ENCODE measurements at places on chromosomes 16 and 17.

DNA sequence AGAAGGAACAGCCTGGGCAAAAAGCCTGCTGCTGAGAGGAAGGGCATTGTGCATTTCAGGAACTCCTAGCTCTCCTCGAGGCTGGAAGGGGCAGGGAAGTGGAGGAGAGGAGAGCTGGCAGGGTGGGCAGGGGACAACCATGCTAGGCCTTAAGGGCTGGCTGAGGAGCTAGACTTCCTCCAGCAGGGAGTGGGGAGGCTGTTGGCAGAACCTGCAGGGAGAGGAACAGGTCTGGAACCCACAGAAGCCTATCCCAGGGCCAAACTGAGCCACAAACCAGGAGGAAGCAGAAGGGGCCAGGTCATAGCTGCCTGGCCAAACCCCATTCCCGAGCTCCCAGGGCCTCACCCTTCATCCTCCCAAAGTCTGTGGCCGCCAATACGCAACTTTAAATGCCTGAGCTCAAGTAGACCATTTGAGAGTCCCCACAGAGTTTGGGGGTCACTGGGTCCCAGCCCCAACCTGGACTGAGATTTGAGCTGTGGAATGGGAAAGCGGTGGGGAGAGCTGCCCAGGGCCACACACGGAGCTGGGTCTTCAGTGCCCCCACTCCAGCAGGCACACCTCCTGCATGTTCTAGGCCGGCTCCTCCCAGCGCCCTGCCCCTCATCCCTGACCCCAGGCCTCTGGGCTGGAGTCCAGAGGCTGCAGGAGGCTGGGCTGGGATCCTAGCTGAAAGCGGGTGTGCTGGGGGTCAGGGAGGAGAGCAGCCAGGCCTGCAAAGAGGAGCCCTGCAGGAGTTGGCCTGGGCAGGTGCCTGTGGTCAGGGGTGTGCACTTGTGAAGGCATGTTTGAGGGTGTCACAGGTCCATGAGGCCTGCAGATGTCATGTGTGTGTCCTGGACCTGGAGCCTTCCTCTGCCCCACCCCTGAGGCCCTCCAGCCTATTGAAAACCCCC is 4.5 kb downstream of the CDH5 start:
- peak overlapping the region; percentile 76 for H3K27ac ChIP-seq
- no peaks in the 10 kb centered on the region for H3K36me3 ChIP-seq
- DNase-seq, result no peak
- no peak overlapping the region for H3K4me3 ChIP-seq

DNA sequence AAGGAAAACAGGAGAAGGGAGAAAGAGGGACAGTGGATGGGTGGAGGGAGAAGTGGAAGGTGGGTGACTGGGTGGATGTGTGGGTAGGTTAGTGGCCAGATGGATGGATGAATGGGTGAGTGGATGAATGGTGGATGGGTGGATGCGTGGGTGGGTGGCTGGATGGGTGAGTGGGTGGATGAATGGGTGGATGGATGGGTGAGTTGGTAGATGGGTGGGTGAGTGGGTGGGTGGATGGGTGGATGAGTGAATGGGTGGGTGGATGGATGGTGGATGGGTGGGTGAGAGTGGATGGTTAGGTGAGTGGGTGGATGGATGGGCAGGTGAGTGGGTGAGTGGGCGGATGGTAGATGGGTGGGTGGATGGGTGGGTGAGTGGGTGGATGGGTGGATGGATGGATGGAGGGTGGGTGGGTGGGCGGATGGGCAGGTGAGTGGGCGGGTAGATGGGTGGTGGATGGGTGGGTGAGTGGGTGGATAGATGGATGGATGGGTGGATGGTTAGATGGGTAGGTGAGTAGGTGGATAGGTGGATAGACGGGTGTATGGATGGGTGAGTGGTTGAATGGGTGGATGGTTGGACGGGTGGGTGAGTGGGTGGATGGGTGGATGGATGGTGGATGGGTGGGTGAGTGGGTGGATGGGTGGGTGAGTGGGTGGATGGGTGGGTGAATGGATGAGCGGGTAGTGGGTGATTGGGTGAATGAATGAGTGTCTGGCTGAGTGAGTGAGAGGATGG is 702 bp upstream of the MARVELD3 start:
- DNase-seq, result no peak
- no peaks in the 10 kb centered on the region for H3K4me1 ChIP-seq
- H3K4me3 ChIP-seq, result no peak overlapping the region
- H3K27me3 ChIP-seq, result peaks cover 15% of the 10 kb centered on the region

- no peak for DNase-seq
- peaks cover 94% of the 10 kb centered on the region for H3K4me1 ChIP-seq
- H3K27ac ChIP-seq, result peak overlapping the region; percentile 98
- H3K36me3 ChIP-seq, result peaks cover 25% of the 10 kb centered on the region
Measured at GRCh38 chr17:40346765-40347158, 17.8 kb downstream of the GJD3 start.

DNA sequence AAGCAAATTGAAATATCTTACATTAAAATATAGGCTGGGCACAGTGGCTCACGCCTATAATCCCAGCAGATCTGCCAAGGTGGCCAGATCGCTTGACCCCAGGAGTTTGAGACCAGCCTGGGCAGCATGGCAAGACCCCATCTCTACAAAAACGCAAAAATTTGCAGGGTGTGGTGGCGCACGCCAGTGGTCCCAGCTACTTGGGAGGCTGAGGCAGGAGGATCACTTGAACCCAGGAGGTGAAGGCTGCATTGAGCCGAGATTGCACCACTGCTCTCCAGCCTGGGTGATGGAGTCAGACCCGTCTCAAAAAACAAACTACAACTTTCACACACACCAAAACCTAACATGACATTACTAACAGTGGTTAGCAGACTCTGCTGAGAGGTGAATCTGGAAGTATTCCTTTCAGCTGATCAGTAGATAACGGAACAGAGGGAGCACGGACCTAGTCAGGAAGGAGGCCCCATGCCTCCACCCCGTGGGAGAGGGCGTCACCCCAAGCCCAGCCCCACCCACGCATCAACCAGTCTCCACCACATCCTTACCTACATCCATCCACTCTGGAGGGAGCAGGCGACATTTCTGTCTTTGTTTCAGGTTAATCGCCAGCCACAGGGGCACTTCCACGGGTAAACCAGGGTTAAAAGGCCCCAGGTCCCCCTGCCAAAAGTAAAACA is 1.7 kb downstream of the GINS2 start:
- no peak overlapping the region for H3K27ac ChIP-seq
- H3K4me3 ChIP-seq, result no peak overlapping the region
- H3K27me3 ChIP-seq, result no peaks in the 10 kb centered on the region
- no peak for DNase-seq
- no peaks in the 10 kb centered on the region for H3K36me3 ChIP-seq
- H3K4me1 ChIP-seq, result no peaks in the 10 kb centered on the region

- no peak overlapping the region for H3K27ac ChIP-seq
- DNase-seq, result no peak
Measured at GRCh38 chr17:1697681-1698080, 12.5 kb downstream of the TLCD2 start.

- peak overlapping the region; percentile 31 for H3K27ac ChIP-seq
- H3K36me3 ChIP-seq, result no peaks in the 10 kb centered on the region
- no peak overlapping the region for H3K4me3 ChIP-seq
- no peak for DNase-seq
Measured at GRCh38 chr17:40560592-40561293, 4.5 kb downstream of the CCR7 start.

DNA sequence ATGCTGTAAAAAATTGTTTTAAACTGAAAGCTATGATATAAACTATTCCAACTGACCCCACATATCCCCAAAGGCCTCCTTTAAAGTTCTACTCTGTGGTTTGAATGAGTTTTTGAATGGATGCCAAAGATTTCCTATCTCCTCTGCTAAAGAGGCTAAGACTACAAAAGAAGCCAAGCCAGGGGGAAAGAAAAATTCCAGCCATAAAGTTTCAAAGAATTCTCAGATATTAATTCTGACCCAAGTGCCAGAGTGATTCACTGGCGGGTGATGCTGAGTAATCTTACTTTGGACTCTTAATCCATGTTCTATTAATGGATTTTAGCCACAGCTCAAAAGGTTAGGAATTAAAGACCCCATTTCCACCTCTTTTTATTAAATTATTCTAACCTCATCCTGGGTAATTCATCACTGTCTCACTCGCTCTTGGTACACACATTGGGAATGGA is 60.7 kb downstream of the HS3ST3A1 start:
- no peaks in the 10 kb centered on the region for H3K36me3 ChIP-seq
- no peak overlapping the region for H3K27ac ChIP-seq
- no peak for DNase-seq

- no peaks in the 10 kb centered on the region for H3K27me3 ChIP-seq
- DNase-seq, result no peak
- no peak overlapping the region for H3K4me3 ChIP-seq
- peaks cover 50% of the 10 kb centered on the region for H3K4me1 ChIP-seq
- no peaks in the 10 kb centered on the region for H3K36me3 ChIP-seq
- no peak overlapping the region for H3K27ac ChIP-seq
Measured at GRCh38 chr17:15454346-15454745, 13.1 kb downstream of the CDRT4 start.

GRCh38 chr16:85334718-85335583 is 222.7 kb upstream of the CIBAR2 start:
- no peaks in the 10 kb centered on the region for H3K36me3 ChIP-seq
- no peaks in the 10 kb centered on the region for H3K27me3 ChIP-seq
- H3K4me3 ChIP-seq, result peak overlapping the region; percentile 21

GRCh38 chr17:77366206-77366557 is 225.4 kb downstream of the SEC14L1 start:
- no peaks in the 10 kb centered on the region for H3K27me3 ChIP-seq
- H3K36me3 ChIP-seq, result no peaks in the 10 kb centered on the region
- DNase-seq, result no peak
- H3K4me1 ChIP-seq, result peaks cover 47% of the 10 kb centered on the region

DNA sequence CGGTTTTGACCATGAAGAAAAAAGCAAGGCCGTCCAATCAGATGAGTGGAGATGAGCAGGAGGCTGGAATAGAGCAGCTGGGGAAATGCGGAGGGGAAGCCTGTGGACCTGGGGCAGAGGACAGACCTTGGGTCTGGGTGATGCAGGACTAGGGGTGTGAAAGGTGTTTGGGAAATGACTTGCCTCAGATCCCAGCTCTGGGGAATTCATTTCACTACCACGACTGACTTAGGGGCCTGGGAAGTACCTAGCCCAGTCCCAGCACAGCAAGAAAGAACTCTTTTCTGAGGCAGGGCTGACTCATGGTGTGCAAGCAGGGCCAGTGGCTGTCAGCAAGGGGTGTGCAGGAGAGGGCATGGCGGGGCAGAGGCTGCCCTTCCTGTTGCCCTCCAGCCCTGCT is 14.8 kb downstream of the DNAI2 start:
- no peaks in the 10 kb centered on the region for H3K36me3 ChIP-seq
- DNase-seq, result no peak

GRCh38 chr17:10032118-10032852 is 127.2 kb upstream of the RCVRN start:
- peak overlapping the region; percentile 90 for H3K27ac ChIP-seq
- H3K4me3 ChIP-seq, result peak overlapping the region; percentile 51
- DNase-seq, result no peak
- H3K4me1 ChIP-seq, result peaks cover 47% of the 10 kb centered on the region

DNA sequence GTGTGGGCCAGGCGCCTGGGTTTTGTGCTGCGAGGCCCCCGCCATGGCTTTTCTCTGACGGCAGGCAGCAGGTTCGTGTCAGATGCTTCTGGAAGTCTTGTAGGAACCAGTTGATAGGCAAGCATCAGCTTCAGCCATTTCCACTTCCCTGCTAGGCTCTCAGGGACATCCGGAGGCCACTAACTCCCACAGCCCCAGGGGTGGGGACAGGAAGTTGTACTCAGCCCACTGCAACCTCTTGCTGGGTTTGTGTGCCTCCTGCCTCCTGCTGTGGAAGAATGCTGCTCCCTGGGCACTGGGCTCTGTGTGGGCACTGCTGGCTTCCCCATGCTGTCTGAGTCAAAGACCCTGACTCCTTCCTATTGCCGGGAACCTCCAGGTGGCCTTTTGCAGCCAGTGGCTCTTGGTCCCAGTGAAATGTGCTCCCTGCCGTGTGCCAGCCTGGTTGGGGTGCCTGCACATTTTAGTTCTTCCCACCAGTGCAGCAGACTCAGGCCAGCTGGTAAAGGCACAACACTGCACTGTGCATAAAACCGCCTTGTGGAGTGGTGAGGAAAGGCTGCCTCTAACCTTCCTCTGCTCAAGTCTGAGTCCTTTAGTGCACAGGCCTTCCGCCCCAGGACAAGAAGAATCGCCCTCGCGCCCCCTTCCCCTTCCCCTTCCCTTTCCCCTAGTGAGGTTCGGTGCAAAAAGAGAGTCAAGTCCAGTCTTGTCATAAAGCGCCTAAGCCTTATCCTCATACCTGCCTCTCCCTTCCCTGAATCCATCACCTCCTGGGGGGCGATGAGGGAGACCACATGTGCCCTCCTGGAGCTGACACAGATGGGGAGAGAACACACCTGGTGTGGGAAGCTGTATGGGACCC is 16.6 kb downstream of the LDHD start:
- peak; percentile 62 for DNase-seq
- peaks cover 4% of the 10 kb centered on the region for H3K36me3 ChIP-seq
- H3K4me1 ChIP-seq, result no peaks in the 10 kb centered on the region
- no peak overlapping the region for H3K27ac ChIP-seq
- no peaks in the 10 kb centered on the region for H3K27me3 ChIP-seq

DNA sequence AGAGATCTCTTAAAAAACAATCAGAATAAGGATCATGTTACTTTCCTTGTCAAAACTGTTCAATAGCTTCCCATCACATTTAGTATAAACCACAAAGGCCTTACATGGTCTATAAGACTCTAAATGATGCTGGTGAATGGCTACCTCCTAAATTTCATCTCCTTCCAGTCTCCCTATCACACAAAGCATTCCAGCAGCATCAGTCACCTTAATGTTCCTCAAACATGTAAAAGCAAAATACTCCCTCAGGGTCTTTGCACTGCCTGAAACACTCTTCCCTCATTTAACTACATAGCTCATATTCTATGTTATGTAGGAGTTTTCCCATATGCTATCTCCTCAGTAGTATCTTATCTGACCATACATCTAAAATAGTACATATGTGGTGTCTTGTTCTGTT is 53.5 kb upstream of the INTS2 start:
- H3K36me3 ChIP-seq, result peaks cover 58% of the 10 kb centered on the region
- H3K4me1 ChIP-seq, result no peaks in the 10 kb centered on the region
- no peak overlapping the region for H3K27ac ChIP-seq
- H3K27me3 ChIP-seq, result no peaks in the 10 kb centered on the region
- no peak overlapping the region for H3K4me3 ChIP-seq

- H3K27me3 ChIP-seq, result no peaks in the 10 kb centered on the region
- H3K36me3 ChIP-seq, result no peaks in the 10 kb centered on the region
- H3K27ac ChIP-seq, result no peak overlapping the region
- DNase-seq, result no peak
- H3K4me3 ChIP-seq, result no peak overlapping the region
Measured at GRCh38 chr17:77280304-77281121, 139.7 kb downstream of the SEC14L1 start.

- no peaks in the 10 kb centered on the region for H3K36me3 ChIP-seq
- no peak overlapping the region for H3K27ac ChIP-seq
Measured at GRCh38 chr16:69595127-69596036, 29.6 kb downstream of the NFAT5 start.
